ENCODE measurements at places on chromosomes 7 and 10. TPM values are rescaled to one million over a fixed set of nuclear protein-coding genes. Genes with fewer than 3 reads are reported as not detected.

DNA sequence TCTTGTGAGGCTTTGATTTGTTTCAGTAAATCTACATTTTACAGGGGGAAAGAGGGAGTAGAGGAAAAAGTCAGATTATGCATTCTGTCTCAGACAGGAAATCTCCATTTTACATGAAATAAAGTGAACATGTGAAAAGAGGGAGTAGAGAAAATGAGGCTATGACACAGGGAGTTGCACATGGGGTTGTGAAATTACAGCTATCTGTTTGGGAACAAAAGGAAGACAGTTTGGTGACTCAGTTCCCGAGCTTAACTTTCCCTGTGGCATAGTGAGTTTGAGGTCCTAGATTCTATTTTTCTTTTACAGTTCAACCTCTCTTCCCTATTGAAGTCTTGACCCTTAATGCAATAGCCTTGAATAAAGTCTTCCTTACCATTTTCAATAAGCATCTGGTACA is 63.2 kb upstream of the AGR3 start:
- no peaks in the 10 kb centered on the region for H3K36me3 ChIP-seq
- no peaks in the 10 kb centered on the region for H3K27me3 ChIP-seq
- DNase-seq = no peak
- H3K27ac ChIP-seq = no peak overlapping the region
- no peaks in the 10 kb centered on the region for H3K4me1 ChIP-seq
- H3K4me3 ChIP-seq = no peak overlapping the region

DNA sequence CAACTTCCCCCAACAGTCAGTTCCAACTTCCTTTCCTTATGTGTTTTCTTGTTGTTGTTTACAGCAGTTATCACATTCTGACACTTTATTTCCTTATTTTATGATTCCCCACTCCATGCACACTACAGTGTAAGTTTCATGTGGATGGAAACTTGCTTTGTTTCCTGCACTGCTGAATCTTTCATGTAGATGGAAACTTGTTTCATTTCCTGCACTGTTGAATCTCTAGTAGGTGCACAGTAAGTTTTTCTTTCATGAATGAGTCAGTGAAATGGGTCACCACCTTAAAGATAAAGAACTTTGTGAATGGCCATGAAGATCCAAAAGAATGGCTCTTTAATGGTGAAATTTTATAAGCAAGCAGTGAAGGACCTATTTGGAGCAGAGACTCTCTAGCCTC is 61.4 kb downstream of the SHOC2 start:
- H3K27me3 ChIP-seq = no peaks in the 10 kb centered on the region
- no peak overlapping the region for H3K27ac ChIP-seq
- DNase-seq = no peak
- H3K36me3 ChIP-seq = no peaks in the 10 kb centered on the region
- peaks cover 5% of the 10 kb centered on the region for H3K4me1 ChIP-seq
- no peak overlapping the region for H3K4me3 ChIP-seq

DNA sequence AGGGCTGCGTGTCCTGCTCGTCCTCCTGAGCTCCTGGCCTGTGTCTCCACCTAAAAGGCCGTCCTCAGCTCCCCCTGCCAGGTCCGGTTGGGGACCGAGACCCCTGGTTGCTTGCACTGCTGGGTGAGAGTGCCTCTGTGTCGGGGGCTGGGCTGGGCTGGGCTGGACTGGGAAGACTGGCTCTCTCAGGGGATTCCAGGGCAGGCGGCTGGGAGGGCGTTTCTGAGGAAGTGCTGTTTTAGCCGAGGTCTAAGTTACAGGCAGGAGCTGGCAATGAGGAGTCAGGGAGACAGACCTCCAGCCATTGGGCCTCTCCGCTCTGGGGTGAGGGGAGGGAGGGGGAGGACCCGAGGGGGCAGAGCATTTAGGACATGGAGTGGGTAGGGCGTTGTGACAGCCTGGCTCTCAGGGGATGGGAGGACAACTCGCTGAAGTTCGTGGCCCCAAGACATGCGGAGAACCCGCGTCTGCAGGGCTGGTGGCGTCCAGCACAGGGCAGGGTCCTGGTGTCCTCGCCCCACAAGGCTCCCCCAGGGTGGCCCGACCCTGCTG is 20.9 kb downstream of the FOXK1 start:
- no peak overlapping the region for H3K4me3 ChIP-seq
- no peaks in the 10 kb centered on the region for H3K36me3 ChIP-seq
- DNase-seq = no peak
- peaks cover 55% of the 10 kb centered on the region for H3K4me1 ChIP-seq
- H3K27me3 ChIP-seq = no peaks in the 10 kb centered on the region
- peak overlapping the region; percentile 93 for H3K27ac ChIP-seq

GRCh38 chr7:128073671-128074310 is 42.6 kb upstream of the LRRC4 start:
- DNase-seq = no peak
- no peak overlapping the region for H3K4me3 ChIP-seq

Gene MGAM2
- total RNA-seq = 0.05 TPM

GRCh38 chr7:133958822-133959221 is 168.3 kb upstream of the LRGUK start:
- H3K36me3 ChIP-seq = no peaks in the 10 kb centered on the region
- no peaks in the 10 kb centered on the region for H3K27me3 ChIP-seq
- H3K4me1 ChIP-seq = no peaks in the 10 kb centered on the region
- no peak overlapping the region for H3K4me3 ChIP-seq
- DNase-seq = no peak

- no peak for DNase-seq
- H3K36me3 ChIP-seq = no peaks in the 10 kb centered on the region
- no peaks in the 10 kb centered on the region for H3K4me1 ChIP-seq
- H3K27me3 ChIP-seq = no peaks in the 10 kb centered on the region
- no peak overlapping the region for H3K4me3 ChIP-seq
Measured at GRCh38 chr10:26408858-26409494, 29.2 kb upstream of the APBB1IP start.

All from astrocyte (in vitro differentiated cells and primary cell).